ENCODE measurements at places on chromosomes 11 and 22.

DNA sequence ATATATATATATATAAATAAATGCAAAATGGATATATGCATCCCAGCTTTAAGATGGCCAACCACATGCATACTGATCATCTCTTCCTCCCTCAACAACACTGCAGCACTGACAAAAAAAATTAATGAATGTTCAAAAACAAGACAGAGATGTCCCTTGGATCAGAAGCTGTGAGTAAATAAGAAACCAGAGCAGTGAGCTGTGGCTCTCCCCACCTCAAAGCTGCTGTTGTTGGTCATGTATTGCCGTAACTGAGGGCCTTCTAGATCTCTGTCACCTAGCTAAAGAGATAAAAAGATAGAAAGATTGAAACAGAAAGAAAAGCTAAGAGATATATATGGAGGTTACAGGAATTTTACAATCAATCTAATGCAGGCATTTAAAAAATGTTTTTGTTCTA lies 15.5 kb upstream of the TMEM135 start:
- DNase-seq, result no peak

GRCh38 chr11:62602141-62603071 lies 741 bp upstream of the MTA2 start:
- peak; percentile 65 for DNase-seq

GRCh38 chr11:18172666-18173065 lies at the start of gene MRGPRX4:
Gene MRGPRX4 (plus strand): TSS chr11:18172837. CDS start chr11:18173257, 420 bp downstream.
- DNase-seq, result no peak

- DNase-seq, result no peak
Observed at GRCh38 chr11:48103621-48104567, 112.7 kb upstream of the OR4B1 start.

DNA sequence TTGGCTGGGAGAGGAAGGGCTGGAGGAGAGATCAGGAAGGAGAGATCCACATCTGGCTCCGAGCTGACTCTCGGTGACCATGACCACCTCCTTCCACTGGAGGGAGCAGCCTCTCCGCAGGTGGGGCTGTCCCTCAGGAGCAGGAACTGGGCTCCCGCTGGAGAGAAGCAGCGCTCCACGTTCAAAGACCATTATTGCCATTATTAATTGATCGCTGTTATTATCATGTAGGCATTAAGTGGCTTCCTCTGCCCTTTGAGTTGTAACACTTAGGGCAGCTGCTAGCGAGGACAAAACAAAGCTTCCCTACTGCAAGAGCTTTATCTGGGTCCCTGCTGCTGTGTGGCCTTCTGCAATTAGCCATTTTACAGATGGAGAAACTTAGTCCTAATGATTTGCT lies 251.9 kb downstream of the ST3GAL4 start:
- DNase-seq, result no peak

- DNase-seq, result no peak
Observed at GRCh38 chr11:124745835-124746620, 6.0 kb downstream of the VSIG2 start.

DNA sequence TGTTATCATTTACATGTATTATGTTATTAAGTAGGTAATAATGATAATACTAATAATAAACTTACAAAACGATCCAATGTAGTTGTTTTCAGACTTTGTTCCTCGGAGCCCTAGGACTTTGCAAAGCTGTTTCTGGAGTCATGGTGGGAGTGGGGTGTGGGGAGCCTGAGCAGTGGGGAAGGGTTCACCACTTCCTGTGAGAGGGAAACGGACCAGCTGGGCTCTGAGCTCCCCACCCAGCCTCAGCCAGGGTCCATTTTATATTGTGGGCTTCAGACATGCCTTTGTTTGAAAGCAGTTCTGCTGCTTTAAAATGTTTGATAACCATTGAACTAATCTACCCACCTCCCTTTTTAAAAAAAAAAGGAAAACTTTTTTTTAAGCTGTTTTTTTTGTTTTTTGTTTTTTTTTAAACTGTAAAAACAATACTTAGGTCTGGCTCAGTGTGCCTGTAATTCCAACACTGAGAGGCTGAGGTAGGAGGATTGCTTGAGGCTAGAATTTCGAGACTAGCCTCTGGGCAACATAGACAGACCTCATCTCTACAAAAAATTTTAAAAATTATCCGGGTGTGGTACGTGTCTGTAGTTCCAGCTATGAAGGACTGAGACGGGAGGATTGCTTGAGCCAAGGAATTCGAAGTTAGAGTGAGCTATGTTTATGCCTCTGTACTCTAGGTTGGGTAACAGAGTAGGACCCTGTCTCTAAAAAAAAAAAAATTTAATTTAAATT lies 7.0 kb downstream of the SERPING1 start:
- DNase-seq, result no peak

GRCh38 chr22:44450503-44450902 lies 47.5 kb downstream of the RTL6 start:
- no peak for DNase-seq

DNA sequence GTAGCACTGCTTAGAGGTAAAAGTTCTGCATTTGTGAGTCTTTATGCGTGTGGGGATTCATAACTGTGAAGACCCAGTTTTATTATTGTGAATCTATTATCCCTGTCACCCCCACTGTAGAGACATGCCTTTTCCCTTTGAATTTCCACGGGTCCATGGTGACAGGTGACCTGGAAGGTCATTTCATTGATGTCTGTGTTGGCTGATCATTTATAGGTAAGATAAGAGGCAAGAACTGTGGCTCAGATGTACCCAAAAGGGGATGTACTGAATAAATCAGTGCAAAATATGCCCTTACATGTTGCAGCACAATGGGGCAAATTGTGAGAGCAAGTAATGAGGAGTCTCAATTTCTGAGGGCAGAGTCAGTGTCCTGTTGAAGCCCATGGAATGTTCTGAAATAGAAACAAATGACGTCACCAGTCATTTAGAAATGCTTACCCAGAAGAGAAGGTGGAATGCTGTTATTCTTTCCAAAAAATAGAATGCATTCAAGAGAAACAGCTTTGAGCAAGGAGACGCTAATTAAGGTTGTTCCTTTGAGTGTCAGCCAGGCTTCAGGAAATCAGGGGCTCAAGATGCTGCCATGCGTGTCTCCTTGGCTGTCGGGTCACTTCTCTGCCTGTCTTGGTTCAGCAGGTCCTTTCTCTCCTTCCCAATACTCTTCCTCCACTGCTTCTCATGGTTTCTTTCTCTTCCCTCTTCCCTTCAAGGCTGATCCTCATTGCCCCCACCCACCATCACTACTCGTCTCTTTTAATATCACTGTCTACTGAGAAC lies 118.7 kb upstream of the E2F8 start:
- no peak for DNase-seq

GRCh38 chr11:132520199-132520598 lies 1012.1 kb downstream of the OPCML start:
- no peak for DNase-seq

DNA sequence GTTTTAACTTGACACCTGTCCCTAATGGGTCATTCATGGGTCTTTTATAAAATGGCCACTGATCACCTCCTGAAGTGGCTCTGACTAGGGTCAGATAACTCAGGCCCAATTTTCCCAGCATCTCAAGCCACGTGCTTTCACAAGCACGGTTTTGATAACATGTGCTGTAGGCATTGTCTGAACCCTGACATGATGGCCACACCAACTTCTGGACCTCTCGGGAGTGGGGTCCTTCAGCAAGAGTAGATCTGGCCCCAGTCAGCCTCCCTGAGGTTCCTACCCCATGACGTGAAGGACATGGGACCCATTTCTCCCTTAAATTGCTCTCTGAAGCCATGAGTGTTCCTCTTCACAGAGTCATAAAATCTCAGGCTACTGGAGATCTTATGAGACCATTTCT lies 60.4 kb upstream of the CCND1 start:
- no peak for DNase-seq

GRCh38 chr11:130560000-130560780 lies 111.7 kb downstream of the ADAMTS15 start:
- DNase-seq, result no peak

DNA sequence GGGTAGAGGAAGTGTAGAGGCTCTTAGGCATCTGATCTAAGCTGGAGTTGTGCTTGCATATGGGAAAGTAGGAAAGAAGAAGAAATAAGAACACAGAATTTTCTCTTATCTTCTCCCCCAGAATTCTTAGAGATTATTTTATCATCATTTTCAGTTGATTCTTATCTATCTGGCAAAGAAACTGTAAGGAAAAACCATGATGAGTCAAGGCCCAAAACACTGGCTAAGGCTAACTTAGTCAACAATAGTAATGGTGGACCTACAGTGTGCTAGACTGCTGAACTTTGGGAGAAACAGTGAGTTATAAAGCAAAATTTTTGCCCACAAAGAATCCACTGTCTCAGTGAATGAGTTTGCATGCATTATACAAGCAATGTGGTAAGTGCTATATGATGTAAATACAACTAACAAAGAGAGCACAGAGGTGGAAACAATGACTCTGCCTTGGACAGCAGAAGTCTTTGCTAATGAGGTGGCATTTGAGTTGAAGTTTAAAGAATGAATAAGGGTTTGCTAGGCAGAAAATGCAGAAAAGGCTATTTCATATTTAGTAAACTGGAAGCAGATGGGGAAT lies 344.5 kb upstream of the PLET1 start:
- no peak for DNase-seq

GRCh38 chr22:23193882-23194281 lies 13.6 kb downstream of the BCR start:
- DNase-seq, result no peak

GRCh38 chr11:2963112-2963754 lies 28.9 kb downstream of the NAP1L4 start:
- DNase-seq, result no peak

DNA sequence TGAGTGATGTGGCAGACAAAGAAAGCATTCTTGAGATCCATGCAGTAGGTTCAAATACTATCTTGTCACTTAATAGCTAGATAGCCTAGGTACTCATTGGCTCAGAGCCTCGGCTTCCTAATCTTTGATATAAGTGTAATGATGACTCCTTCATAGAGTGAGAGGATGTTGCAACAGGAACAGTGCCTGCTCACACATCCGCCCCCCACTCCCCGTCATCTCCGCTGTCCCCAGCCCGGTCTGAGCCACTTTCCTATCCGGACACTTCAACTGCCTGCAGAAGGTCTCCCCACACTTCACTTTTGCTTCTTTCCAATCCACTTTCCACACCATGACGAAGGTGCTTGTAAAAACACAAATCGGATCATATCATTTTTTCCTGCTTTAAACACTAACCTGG lies 128.8 kb downstream of the NTM start:
- DNase-seq, result no peak

- DNase-seq, result no peak
Observed at GRCh38 chr11:112100462-112100861, 13.8 kb downstream of the SDHD start.

- no peak for DNase-seq
Observed at GRCh38 chr11:35436581-35437250, 17.4 kb upstream of the SLC1A2 start.

DNA sequence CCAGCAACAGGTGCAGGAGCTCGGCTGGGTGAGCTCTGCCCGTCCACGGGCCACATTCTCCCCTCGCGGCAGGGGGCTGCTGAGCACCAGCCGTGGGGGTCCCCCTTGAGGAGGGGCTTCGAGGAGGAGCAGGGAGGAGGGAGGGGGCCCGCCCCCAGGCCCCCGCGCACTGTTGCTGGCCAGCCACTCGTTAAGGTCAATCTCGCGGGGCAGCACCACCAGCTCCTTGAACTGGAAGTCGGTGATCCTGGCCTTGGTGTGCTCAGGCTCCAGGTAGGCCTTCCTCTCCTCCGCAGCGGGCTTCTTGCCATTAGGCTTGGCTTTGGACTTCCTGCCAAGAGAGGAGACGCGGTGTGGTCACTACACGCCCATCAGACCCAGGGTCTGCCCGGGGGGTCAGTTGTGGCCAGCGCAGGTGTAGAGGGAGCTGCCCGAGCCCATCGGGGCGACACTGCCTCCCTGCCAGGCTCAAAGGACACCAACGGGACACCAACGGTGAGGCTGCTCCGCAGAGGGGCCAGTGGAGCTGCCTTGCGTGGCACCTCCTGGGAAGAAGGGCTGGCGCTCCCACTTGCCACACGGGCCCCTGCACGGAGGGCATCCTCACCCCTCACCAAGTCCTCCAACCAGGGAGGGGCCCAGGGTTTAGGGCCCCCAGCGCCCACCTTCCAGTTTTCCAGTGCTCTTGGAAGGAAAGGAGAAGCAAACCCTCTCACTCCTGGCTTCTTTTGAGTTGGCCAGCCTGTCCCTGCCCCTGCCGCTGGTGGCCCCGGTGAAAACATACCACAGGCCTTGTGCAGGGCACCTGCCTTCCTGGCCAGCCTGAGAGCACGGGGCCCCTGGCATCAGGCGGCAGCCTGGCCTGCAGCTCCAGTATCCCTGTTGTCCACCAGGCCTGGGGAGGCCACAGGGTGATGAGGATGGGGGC lies 5.8 kb downstream of the MOB2 start:
- peak; percentile 9 for DNase-seq

- no peak for DNase-seq
Observed at GRCh38 chr11:97657852-97658251, 1268.0 kb downstream of the JRKL start.

GRCh38 chr11:1655168-1656060 lies 25.8 kb downstream of the KRTAP5-5 start:
- peak; percentile 4 for DNase-seq

DNA sequence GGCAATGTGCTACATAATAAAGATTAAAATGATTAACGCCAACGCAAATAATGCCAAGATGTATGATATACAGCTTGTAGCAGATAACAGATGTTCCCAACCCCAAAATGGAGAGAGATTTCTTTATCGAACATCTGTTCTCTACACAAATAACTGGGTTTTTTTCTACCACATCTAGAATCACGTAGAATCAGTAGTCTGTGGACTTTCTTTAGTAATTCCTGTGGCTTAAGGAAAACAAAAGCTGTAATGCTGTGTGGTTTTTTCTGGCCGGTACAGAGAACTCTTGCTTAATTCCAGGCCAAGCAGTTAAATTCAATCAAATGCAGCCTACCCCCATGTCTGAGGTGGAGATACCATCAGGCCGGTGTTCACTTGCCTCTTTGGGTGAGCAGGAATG lies 303.4 kb downstream of the FAT3 start:
- no peak for DNase-seq

DNA sequence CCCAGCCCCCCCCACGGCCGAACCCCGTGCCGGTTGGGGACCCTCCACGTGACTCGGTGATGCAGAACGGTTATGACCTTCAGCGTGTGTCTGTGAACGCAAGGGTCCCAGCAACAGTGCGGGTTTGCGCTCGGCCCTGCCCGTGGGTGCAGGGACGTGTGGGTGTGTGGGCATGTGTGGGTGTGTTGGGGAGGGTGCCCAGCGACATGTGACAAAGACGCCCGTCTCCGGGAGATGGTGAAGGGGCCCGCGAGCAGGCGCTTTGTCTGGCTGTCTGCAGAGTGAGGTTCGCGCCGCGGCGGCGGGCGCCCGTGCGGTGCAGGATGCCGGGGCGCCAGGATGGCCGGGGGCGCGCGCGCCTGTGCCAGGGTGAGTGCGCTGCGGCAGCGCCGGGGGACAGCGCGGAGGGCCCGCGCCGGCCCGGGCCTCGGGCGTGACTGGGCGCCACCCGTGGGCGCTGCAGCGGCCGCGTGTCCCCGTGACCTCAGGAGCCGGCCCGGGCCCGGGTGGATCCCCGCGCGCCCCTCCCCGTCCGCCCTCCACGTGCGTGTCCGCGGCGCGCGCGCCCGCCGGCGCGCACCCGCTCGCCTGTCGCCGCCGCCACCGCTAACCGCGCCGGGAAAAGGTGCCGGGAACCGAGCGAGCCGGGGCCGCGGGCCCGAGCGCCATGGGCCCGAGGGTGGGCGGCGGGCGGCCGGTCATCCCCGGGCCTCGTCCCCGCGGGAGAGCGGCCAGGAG lies at the start of gene LRFN4:
LRFN4 (plus strand) TSS at position 569 of the 738 bp plus-strand sequence. CDS start 681 bp downstream, outside the sequence.
- DNase-seq, result no peak

GRCh38 chr11:22728600-22729389 lies 62.4 kb downstream of the GAS2 start:
- DNase-seq, result no peak
